ENCODE measurements at places on chromosomes 3 and 15. TPM values are rescaled to one million over a fixed set of nuclear protein-coding genes. Genes with fewer than 3 reads are reported as not detected.

Gene PLCH1
- total RNA-seq, result 0.06 TPM

Gene CORO2B
- total RNA-seq, result 4.8 TPM

Gene HHLA2
- not detected for total RNA-seq

Gene C2CD4B
- 0.26 TPM for total RNA-seq

Gene CSPG5
- total RNA-seq, result 0.25 TPM

Data from aortic smooth muscle cell (primary cell).